ENCODE measurements at places on chromosomes 2 and 18.
A peak's percentile ranks its signal among the peaks of the same experiment; 100 is the strongest.

GRCh38 chr18:42082415-42083234 lies 127.6 kb downstream of the PIK3C3 start:
- DNase-seq, result no peak

DNA sequence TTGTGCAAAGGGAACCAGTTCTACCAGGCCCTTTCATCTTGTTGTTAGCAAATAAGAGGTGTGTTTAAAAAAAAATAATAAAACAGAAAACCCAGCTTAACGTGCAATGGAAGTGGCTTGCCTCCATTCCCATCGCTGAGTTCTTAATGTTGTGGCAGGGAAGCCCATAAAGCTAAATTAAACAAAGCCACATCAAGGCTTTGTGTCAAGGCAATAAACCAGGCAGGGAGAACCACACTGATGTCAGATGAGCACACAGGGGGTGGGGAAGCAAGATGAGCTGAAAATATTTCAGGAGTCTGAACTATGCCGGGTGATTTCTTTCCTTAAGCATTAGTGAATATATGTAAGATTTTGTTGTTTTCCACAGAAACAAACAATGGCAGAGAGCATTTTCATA lies 73.5 kb downstream of the PHLPP1 start:
- no peak for DNase-seq

GRCh38 chr2:229601396-229601795 lies 113.0 kb downstream of the DNER start:
- DNase-seq, result no peak

GRCh38 chr2:234788841-234789240 lies 163.0 kb upstream of the SH3BP4 start:
- DNase-seq, result no peak

DNA sequence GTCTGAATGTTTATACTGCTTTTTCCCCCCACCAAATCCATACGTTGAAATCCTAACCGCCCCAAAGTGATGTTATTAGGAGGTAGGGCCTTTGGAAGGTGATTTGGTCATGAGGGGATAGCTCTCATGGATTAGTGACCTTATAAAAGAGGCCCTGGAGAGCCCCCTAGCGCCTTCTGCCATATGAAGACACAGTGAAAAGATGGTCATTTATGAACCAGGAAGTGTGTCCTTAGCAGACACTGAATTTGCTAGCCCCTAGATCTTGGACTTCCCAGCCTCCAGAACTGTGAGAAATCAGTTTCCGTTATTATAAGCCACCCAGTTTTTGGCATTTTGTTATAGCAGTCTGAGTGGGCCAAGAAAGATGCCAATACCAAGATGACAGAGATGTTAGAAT lies 7.2 kb upstream of the TSN start:
- DNase-seq, result no peak

DNA sequence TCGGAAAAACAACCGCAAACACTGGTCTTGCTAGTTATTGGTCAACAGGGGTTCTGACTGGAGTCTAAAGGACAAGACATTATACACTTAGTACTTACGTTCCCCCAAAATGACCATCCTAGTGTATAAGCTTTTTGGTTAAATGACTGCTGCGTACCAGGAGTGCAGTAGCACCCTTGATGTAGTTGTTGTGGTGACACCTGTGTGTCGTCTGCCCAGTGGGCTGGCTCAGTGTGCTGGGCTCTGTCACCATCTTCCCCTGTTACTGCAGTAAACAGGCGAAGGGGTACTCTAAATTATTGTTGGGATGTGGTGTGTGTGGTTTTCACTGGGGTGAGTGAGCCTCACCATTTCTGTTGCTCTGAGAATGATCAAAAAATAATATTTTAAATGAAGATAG lies 76.2 kb downstream of the MAPRE2 start:
- no peak for DNase-seq

DNA sequence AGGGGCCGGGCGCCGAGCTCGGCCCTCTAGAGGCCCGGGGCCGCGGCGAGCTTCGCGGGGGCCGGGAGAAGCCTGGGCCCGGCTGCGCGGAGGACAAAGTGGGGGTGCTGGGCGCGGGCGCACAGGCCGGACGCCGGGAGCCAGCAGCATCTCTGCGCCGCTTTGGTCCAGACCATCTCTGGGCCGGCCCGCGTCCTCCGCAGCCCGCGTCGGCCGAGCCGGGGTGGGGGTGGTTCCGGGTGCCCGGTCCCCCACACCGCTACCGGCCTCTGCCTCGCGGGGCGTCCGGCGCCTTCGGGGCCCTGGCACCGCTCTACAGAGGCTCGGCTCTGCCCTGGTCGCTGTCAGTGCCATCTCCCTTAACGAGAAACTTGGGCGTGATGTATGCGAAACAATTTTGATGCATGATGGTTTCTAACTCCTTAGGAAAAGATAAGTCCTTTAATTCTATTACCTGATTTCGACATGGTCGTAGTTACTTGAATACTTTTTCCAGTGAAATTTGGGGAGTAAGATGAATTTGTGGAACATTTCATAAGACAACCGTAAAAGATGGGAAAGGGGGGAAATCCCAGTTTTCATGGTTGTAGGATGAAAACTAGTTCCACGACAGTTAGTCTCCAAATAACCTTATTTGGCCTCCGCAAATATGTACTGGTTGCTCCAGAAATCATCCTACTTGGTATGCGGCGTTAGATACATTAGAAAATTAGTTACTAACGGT lies 562 bp downstream of the TWSG1 start:
- peak; percentile 47 for DNase-seq

GRCh38 chr18:8329186-8329771 lies 280.0 kb upstream of the RAB12 start:
- DNase-seq, result no peak

DNA sequence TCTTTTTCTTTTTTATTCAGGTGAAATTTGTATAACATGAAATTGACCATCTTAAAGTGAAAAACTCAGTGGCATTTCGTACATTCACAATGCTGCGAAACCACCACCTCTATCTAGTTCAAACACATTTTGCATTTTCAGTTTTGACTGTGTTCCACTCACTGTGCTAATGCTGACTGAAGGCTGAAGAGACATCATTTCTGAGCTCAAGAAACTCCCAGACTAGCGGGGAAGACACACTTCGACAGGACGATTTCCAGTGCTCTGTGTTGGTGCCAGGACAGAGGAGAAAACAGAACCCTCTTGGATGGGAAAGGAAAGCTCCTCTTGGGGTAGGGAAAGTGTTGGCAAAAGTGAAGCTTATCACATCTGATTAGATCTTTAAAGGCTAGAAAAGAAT lies 44.2 kb upstream of the CBLN2 start:
- DNase-seq, result no peak

DNA sequence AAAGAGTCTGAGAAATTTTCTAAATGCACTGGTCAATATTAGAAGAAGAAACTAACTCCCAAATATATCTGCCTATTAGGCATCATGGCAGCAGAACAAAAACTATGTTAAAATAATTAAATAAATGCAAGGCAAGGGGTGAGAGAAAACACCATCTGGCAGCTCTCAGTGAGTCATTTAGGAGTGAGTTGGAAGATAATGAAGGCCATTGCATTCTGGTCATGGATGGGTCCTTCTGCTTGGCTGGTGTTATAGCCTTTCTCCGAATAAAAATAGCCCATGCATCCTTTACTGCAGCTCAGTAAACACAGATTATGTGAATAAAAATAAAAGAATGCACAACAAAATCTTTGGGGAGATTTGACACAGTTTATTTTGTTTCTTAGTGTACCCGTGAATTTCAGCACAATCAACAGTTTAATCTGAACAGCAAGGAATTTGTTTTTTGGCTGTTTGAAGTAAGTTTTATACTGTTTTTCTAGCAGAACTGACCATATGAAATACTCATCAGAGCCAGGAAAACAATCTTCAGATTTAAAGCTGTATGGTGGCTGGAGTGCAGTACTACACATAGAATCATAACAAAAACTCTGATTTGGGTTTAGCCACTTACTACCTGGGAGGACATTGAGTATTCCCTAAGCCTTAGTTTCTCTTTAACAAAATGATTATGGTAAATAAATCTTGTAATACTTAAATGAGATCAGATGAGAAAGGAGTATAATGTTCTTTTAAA lies 225.1 kb upstream of the ITGA4 start:
- DNase-seq, result no peak

GRCh38 chr2:236833501-236834073 lies 252.1 kb upstream of the COPS8 start:
- no peak for DNase-seq

DNA sequence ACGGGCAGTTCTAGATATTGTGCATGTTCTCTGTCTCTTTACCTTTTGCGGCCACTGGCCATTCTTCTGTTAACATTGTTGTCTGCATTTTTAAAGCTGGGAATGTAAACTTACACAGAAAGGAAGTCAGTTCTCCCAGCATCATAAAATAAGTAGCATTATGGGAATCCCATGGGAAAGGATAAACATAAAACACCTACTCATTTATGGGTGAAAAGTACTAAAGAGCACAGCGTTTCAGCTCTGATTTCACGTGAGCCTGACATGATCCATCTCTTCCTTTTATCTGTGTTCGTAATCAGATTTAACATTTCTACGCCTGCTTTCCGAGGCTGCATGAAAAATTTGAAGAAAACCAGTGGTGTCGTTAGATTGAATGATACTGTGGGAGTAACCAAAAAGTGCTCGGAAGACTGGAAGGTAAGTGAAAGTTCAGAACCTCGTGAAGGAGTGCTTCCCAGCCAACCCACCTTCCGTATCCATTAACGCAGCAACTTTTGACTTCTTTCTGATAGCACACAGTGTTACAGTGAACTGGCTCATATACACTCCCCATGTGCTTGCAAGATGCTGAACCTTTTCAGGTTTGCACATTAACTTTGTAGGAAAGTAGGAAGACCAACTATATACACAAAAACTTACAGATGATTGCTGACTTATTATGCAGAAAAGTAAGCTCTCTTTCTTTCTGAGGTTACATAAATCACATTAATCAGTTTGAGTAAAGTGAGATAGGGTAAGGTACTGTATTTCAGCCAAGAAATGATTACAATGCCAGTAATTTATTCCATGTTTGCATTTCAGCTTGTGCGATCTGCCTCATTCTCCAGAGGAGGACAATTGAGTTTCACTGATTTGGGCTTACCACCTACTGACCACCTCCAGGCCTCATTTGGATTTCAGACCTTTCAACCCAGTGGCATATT lies 86.5 kb upstream of the TTC39C start:
- DNase-seq, result no peak

DNA sequence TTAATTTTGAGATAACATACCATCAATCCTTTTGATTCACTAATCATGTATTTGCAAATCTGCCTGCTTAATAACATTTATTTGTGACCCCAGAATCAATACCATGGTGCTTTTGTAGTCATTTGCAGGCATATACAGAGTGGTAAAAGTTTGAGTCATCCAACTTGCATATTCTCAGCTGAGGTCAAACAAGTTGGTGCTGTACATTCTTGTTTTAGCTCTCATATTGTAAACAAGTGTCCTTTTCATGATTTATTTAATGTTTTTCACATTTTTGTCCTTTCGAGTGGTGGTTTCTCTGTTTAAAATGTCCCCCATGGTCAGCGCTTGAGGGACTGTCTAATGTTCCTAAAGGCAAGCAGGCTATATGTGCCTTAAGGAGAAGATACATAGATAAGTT lies 17.5 kb downstream of the RAB27B start:
- no peak for DNase-seq

- no peak for DNase-seq
These were observed 3.5 kb downstream of the PER2 start for GRCh38 chr2:238284802-238285515.

DNA sequence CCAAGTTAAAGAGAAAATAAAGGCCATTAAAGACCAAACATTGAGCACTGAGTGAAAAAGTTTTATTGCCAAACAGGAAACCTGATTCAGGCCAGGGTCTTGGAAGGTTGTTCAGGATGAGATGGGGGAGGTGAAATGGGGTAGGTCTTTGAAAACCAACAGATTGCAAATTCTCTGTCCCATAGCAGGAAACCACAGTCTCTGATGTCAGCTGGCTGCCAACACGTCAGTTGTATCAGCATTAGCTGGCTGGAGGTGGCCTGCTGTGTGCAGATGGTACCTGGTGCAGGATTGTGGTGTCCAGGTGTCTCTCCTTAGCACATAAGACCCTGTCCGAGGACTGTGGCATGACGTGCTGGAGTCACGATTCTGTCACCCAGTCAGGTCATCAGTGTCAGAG lies 106.3 kb downstream of the MSH2 start:
- no peak for DNase-seq

DNA sequence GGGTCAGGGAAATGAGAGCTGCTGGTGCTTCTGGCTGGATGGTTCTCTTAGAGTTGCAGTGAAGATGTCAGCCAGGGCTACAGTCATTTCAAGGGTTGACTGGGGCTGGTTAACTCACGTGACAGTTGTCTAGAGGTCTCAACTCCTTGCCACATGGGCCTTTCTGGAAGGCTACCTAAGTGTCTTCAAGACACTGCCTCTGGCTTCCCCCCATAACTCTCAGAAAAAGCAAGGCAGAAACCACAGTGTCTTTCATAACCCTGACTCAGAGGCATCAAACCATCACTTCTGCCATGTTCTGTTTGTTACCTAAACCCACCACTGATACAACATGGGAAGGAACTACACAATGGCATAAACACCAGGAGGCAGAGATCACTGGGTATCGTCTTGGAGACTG lies 828.9 kb downstream of the EPHA4 start:
- no peak for DNase-seq

DNA sequence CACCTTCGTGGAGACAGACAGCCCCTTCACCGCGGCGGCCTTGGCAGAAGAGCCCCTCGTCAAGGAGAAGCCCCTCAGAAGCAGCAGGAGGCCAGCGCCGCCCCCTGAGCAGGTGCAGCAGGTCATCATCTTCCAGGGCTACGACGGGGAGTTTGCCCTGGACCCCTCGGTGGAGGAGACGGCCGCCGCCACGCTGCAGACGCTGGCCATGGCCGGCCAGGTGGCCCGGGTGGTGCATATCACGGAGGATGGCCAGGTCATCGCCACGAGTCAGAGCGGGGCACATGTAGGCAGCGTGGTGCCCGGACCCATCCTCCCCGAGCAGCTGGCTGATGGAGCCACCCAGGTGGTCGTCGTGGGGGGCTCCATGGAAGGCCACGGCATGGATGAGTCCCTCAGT lies 145.7 kb downstream of the PTGR3 start:
- no peak for DNase-seq

GRCh38 chr18:2723207-2723606 lies 67.7 kb downstream of the SMCHD1 start:
- no peak for DNase-seq

GRCh38 chr2:159010963-159011362 lies 42.5 kb downstream of the TANC1 start:
- DNase-seq, result no peak

DNA sequence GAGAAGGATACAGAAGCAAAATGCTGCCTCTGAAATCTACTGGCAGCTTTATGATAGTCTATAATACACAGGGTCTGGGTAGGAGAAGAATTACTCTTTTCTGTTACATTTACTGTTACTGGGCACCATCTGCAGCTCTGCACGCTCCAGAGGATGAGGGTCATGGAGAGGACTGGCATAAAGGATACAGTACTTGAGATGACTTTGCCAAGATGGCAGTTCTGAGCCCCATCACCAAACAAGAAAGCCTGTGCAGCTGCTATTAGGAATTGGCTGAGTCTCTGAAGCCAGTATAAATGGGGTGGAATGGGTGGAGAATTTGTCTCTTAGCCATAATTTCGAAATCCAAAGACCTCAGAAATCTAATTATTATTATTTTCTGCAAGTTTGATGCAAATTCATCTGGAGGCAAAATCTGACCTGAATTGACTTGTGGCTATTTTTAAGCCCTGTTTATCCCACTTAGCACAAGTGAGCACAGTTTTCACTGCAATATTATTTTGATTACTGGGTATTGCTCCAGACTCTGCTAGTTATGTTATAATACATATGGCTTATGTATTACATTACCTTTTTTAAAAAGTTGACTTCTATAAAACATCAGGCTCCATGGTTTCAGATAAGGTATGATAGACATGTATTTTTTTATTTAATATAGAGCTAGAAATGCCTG lies 579.5 kb downstream of the MBD2 start:
- no peak for DNase-seq

Measured in stimulated activated CD4-positive, alpha-beta T cell treated with anti-CD3 and anti-CD28 coated beads, Interleukin-2, amount 100 ng/mL, for 24 hours (primary cell).